ENCODE measurements at places on chromosomes 12 and 14.

GRCh38 chr14:80549141-80549540 is 337.8 kb upstream of the DIO2 start:
- no peak for DNase-seq

- DNase-seq = no peak
Measured at GRCh38 chr14:24167469-24168114, 4.3 kb upstream of the REC8 start.

GRCh38 chr14:106518054-106518943 is 991.9 kb downstream of the TMEM121 start:
- no peak for DNase-seq

GRCh38 chr12:52867642-52868041 is 18.8 kb upstream of the KRT78 start:
- DNase-seq = no peak

DNA sequence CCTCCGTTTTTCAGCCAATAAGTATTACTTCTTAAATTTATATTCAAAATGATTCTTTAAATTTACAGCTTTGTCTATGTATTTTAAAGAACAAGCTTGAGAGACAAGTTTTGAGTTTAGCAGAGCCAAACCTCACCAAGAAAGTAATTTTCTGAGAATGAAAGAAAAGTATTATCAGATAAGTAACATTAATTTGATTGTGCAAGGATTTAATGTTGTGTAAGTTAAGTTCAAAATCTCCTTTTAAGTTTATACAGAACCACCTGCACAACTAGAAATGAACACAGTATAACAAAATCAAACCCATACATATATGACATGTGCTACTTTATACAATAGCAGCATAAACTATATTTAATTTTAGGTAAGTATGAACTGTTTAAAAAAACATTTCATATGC is 63.5 kb downstream of the SYT10 start:
- DNase-seq = no peak

DNA sequence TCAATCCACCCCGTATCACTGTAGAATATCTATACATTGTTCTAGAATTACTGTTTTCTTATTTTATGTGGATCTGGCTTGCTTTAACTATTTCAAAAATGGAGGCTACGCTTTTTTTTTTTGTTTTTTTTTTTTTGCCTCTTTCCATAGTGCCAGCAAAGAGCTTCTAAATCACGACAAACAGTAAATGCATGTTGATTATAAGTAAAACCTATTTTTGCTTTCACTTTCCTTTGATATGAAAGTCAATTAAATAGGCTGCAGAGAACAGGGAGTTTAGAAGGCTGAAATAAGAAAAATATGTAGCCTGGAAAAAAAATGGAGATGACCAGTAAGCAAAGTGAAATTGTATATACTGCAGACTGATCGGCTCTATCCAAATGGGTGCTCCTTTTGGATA is 112.3 kb upstream of the AMIGO2 start:
- no peak for DNase-seq

- no peak for DNase-seq
Measured at GRCh38 chr12:53941187-53941586, 2.6 kb downstream of the HOXC13 start.

DNA sequence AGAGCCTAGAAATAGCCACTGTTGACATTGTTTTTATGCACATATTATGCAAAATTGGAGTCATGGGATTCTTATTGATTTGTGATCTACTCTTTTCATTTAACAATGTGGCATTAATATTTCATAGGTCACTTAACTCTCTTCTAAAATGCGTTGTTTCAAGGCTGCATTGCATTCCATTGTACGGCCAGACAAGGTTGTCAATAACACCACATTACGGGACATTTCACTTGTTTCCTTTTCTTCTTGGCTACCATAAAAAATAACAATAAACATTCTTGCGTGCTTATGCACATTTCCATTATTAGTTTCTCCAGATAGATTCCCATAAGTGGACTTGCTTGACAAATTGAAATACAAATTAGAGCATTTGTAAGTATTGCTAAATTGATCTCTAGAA is 120.8 kb upstream of the TMCC3 start:
- no peak for DNase-seq

GRCh38 chr14:55698051-55698450 is 118.0 kb downstream of the KTN1 start:
- DNase-seq = no peak

DNA sequence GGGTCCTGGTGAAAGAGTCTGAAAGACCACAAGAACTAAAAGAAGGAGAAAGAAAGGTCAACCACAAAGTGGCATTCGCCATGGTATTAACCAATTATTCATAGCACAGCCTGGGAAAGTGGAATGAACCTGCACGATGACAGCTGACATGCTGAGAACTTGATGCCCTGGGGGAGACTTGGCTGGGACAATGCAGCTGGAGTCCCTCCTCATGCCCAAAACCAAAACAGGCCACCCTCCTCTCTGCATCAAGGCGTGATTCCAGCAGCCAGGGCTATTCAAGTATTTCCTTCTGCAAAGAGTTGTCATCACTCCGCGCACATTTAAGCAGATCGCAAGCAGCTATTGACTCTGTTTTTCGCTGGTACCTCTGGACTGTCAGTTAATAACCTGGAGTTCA is 167.1 kb upstream of the NOS1 start:
- DNase-seq = no peak

- DNase-seq = no peak
Measured at GRCh38 chr14:105495990-105496830, 5.2 kb downstream of the TEDC1 start.

DNA sequence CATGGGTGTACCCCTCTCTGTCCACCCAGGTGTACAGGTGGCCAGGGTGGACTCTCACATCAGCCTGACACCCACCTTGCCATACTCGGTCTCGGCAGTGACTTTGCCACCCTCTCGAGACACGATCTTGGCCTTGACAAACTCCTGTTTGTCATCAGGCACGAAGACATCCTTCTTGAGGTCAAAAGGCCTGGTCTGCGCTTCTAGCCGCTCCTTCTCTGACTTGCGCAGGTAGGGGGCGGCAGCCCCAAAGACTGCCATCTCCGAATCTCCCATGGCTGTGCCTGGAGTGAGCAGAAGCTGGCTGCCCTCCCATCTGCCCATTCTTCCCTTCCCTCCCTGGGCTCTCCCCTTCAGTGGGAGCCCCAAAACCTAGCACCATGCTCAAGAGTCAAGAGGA is 2.0 kb downstream of the MYH7 start:
- DNase-seq = no peak

DNA sequence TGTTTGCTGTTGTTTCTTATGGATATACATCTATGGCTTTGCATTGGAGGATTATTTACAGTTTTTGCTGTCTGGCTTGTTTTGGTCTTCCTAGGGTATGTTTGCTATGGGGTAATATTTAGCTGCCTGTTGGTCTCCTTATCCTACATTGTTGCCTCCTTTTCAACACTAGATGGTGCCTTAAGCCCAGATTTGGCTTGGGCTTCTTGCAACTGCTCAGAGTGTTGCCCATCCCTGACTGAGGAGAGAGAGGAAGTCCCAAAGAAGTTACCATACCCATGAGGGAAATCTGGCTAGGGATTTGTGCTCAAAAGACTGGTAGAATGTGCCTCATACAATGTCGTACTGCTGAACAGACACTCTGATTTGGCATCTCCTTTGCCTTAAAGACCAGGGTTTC is 94.6 kb upstream of the MUCL1 start:
- DNase-seq = peak; percentile 24

DNA sequence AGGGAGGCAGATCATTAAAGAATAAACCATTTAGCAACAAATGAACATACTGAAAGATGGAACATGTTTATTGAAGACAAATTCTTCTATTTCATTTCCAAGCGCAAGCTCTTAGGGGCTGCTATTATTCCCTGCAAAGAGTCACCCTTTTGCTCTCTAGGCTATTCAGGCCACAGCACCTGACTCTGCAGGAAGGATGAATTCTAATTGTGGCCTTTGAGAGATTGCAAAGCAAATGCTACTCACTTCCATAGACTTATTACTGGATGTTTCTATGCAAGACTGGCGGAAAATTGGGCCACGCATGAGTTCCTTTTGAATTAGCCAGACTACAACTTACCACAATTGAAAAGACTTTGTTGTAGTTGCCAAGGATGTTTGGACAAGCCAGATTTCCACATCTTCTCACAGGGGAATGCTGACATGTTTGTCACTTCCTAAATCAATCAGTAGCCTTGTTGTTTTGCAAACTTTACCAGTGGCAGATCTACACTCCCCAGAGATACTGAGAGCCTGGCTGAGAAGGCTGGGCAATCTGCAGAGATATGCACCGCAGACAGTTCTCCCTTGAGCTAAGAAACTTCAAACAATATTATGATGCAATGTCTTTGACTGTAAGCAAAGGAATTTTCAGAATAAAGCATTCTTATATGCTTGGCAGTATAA is 334.3 kb upstream of the SYT1 start:
- no peak for DNase-seq

- DNase-seq = peak; percentile 10
Measured at GRCh38 chr14:72788972-72789728, 104.8 kb downstream of the DPF3 start.

DNA sequence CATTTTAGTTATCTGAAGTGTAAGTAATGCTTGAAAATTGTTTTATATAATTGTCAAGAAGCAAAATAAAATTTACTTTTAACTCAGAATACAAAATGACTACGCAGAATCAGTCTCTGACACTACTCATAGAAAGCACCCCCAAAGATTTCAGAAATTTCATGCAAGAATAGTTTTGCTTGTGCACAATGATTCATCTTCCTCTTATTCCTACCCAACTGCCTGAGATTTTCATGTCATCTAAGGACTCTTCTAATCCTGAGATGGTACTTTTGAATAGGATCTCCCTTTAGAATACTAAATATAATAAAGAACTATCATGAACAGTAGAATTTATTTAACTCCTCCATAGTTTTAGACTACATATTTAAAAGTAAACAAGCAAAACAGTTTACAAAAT is 485.3 kb upstream of the MGAT4C start:
- DNase-seq = no peak

- DNase-seq = peak; percentile 48
Measured at GRCh38 chr12:2813214-2814185, 1.0 kb downstream of the ITFG2 start.
